Uterus (tissue), 4 donors: ENCODE measurements at places on chromosomes 7 and 10.

GRCh38 chr7:34135924-34136323 is 230.6 kb downstream of the BMPER start:
- no peak for DNase-seq

GRCh38 chr7:81503336-81503735 is 266.5 kb downstream of the HGF start:
- DNase-seq: no peak

DNA sequence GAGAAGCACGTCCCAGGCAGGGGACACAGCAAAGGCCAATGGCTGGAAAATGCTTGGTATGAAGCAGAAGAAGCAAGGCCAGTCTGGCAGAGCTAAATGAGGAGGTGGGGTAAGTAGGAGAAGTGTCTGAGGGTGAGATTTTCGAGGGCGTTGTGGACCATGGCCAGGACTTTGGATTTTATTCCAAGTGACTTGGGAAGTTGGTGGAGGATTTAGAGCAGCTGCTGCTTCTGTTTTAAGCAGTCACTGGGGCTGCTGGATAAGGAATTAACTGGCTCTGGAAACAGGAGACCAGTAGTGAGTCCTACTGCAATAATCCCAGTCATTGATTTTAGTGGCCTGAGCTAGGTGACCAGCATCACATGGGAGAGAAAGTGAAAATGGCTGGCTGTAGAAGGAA is 67.6 kb upstream of the GSDME start:
- DNase-seq: no peak

GRCh38 chr7:130262448-130262847 is 4.2 kb upstream of the CPA2 start:
- DNase-seq: no peak

DNA sequence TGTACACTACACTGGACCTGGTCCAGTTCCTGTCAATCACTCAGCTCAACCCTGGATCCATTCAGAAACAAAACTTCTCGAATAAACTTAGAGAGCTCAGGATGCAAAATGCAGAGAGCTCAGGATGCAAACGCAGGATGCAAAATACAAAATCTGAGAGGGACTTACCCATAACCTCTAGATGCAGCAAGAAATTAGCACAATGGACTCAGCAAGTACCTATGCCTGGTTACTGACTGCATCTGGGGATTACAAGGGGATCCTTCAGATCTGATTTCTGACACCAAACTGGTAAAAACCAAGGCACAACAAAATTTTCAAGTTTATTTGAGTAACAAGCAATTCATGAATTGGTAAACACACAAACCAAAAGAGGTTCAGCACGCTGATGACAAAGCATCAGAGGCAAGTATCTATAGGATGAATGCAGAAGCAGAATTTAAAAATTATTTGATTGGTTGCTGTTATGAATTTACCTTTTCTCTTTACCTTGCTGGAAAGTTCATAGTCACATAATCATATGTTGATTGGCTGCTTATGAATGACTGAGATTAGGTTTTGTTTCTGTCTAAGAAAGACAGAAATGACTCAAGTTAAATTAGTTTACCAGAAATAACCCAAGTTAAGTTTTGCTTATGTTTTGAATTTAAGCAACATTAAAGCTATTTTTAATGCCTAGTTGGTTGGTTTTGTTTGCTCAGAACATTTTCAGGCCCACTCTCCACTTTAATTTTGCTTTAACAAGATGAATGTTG is 11.4 kb downstream of the GIMAP6 start:
- DNase-seq: no peak

DNA sequence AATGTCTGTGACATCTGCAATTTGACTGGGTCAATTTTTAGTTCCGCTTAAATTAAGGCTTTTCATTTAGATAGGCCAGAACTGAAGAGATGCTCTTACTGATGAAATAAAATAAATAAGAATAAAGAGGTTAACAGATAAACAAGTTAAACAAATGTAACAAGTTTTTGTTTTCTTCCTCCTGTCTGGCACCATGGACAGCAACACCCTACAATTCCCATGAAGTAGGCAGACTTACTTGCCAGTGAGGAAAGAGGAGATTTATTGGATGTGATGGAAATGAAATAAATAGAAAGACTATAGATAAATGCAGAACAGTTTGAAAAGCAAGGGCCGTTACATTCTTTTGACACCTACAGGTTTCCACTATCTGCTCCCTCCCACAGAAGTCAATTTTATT is 118.5 kb downstream of the AMPH start:
- DNase-seq: no peak

DNA sequence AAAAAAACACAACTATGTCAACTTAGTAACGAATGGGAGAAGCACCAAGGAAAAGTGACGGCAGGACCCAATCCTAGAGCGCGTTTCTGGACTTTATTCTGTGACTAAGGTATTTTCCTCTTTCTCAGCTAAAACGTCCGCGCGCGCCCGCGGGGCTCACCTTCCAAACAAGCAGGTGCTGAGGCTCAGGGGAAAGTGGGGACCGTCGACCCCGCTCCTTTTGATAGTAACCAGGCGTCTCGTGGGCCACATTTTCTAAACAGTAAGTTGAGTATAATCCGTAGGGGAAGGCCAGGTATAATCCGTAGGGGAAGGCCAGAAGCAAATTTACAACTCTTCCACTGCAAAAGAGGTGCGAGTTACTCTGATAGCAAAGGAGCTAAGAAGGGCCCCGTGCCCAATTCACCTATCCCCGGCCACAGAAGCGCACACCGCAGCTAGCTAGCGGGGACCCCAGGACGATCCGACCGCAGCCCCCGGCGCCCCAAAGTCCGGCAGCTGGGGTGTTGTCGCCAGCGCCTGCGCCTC is 743 bp downstream of the MKI67 start:
- DNase-seq: no peak

- DNase-seq: no peak
Measured at GRCh38 chr7:91690541-91691070, 189.9 kb downstream of the MTERF1 start.

DNA sequence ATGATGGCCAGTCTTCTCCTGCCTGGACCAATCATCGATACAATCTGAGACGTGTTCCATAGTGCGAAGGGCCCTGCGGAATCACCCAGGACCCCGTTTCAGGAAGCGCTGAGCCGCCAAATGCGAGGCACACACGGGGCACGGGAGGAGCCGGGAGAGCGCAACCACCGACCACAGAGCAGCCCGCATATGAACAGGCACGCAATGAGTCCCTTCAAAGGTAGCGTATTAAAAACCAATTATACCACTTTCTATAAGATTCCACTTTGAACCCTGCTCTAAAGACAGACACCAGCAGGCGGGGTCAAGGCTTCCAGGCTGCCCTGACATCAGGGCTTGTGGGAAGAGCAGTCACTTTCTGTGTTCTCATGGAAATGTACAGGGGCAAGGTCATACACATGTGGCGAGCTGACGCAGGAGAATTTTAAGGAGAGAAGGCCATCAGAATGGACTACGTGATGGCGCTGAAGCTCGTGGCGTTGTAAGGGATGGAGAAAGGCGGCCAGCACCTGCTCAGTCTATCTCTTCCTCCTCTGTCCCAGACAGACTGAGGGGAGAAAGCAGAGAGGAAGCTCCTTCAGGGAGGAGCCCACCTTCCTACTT is 46.2 kb downstream of the AMZ1 start:
- no peak for DNase-seq

DNA sequence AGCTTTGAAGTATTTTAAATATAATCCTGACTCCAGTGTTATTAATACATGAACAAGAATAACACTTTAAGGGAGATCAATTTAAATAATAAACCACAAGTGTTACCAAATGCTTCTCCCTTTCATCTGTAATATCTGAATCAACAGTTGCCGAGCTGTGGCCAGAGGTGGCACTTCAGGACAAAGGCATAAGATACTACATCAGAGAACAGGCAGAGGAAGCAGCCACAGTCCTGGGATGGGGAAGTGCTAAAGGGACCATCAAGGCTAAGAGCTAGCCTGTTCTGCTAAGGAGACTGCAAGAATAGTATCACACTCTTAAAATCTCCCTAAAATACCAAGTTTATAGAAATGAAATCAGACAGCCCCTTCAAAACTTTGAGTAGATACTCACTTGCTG is 378.2 kb upstream of the PRKCQ start:
- DNase-seq: no peak

DNA sequence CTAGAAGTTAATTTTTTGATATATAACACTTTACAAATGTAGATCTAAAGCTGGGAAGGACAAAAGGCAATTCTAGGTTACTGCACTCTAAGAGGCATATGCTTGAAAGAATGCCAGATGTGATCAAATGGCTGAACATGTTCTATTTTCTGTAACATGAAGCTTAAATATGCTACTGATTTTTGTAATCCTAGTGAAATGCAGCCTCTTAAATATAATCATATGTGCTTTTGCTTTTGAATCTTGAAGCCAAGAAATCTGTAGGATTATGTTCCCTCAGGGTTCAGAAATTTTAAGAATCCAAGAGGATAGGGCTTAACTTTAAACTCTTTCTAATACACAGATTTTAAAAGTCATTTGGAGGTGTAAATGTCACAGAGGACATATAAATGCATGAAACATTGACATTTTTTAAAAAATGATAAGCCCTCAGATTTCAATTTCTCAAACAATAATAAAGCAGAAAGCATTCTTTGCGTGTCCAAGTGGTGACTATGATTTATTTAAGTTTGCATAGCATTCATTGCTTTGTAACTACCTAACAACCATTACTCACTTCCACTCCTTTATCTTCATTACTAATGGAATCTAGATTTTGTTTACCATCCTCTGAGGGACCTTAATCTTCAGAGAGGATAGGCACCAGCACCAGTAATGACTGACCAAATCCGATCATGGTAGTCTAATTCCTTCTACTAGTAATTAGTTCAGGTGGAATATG is 170.4 kb downstream of the MAGI2 start:
- DNase-seq: no peak

GRCh38 chr10:112203328-112204076 is 19.9 kb upstream of the GPAM start:
- DNase-seq: no peak

DNA sequence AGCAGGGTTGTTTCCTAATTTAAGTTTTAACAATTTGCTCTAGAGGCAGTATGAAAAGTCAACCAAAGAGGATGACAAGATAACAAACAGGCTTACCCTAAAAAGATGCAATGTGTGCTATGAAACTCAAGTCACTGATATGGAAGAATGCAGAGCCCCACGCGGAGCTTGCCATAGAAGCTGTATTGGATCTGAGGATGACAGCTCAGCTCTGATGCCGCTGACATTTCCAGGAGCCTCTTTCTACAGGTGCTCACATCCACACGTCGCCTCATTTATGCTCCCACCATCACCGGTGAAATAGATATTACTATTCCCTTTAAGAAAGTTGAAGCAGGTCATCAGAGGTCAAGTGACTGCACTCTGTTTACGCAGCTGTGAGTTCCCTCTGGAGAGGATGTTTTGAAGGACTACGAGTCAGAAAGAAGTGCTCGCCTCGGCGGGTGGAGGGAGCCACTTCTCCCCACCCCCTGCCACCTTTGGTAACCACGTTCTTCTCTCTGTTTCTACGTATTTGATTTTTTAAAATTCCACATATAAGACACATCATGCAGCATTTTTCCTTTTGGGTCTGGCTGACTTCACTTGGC is 275.4 kb downstream of the GLRX3 start:
- DNase-seq: no peak

DNA sequence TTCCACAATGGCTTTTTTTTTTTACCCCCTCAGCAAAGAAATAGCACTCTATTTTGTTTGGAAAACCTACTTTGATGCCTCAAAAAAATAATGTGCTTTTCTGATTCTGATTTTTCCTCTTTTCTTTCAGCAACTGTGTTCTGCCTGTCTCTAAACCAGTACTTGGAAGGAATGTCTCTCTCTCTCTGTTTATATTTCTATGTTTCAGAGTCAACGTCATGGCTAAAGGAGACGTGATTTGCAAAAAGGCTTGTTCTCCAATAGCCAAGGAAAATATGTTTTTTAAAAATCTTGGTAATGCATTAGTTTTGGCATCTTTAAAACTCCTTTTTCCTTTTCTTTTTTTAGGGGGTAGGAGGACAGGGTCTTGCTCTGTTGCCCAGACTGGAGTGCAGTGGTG is 56.0 kb upstream of the SDK1 start:
- DNase-seq: no peak

GRCh38 chr7:20395104-20395503 is 64.4 kb downstream of the ITGB8 start:
- no peak for DNase-seq

- DNase-seq: peak; percentile 88
Measured at GRCh38 chr7:140542228-140542603, 62.9 kb upstream of the MKRN1 start.

GRCh38 chr10:61642676-61643075 is 20.1 kb upstream of the CABCOCO1 start:
- no peak for DNase-seq

GRCh38 chr10:100157156-100157555 is 28.7 kb downstream of the ERLIN1 start:
- no peak for DNase-seq

- no peak for DNase-seq
Measured at GRCh38 chr7:127413962-127414361, 21.5 kb upstream of the ZNF800 start.

- DNase-seq: no peak
Measured at GRCh38 chr7:37420946-37421695, 27.5 kb downstream of the ELMO1 start.

DNA sequence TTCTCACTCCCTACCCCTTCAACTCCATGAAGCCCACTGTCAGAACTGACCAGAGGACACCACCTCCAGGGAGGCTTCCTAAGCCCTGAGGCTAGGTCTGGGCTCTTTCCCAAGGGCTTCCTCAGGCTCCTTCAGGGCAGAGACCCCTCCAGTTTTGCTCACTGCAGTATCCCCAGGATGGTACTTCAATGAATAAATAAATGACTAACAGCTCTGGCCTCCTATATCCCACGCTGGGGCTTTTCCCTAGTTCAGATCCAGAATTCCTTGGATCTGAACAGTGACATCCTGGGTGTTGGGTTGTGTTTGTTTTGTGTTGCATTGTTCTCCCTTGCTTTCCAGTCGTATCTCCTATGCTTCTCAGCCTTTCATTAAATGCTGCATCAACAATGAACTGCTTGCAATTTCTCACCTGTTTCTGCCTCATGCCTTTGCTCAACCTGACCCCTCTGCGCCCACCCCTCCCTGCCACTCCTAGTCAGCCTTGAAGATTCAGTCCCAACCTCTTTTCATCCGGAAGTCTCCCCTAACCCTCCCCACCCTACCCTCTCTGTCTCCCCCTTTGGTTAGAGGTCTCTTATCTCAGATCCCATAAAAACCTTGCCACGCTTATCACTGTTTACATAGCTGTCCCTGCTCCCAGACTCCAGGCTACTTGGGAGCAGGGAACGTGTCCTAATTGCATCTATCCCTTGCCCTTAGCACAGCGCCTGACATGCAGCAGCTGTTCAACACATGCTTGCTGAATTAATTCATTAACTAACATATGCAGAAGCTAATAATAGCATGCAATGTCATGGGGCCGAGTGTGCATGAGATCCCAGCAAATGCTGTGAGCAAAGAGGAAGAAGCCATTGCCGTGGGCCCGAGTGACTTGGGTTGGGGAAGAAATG is 41.7 kb downstream of the PPP1R3C start:
- DNase-seq: peak; percentile 60

GRCh38 chr10:78437998-78438906 is 404.6 kb downstream of the RPS24 start:
- DNase-seq: no peak
